Activated CD4-positive, alpha-beta T cell treated with anti-CD3 and anti-CD28 coated beads for 36 hours (primary cell): ENCODE measurements at places on chromosomes 5 and 9.
A peak's percentile ranks its signal among the peaks of the same experiment; 100 is the strongest.

DNA sequence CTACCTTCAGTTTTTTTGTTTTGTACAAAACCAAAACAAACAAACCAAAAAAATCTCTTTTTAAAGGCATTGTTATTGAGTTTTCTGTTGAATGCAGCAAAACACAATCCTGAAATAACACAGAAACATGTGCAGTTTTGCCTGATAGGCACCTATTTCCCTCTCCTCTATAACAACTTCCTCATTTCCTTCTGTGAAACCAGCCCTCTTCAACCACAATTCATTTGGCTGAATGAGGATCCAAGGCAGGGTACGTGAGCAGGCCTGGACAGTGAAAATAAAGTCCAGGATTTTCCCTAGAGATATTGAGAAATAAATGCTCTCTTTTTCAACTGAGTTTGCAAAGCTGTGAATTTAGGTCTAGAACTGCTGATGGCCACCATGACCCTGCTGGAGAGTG lies 134.8 kb upstream of the LARP1 start:
- no peak for DNase-seq

DNA sequence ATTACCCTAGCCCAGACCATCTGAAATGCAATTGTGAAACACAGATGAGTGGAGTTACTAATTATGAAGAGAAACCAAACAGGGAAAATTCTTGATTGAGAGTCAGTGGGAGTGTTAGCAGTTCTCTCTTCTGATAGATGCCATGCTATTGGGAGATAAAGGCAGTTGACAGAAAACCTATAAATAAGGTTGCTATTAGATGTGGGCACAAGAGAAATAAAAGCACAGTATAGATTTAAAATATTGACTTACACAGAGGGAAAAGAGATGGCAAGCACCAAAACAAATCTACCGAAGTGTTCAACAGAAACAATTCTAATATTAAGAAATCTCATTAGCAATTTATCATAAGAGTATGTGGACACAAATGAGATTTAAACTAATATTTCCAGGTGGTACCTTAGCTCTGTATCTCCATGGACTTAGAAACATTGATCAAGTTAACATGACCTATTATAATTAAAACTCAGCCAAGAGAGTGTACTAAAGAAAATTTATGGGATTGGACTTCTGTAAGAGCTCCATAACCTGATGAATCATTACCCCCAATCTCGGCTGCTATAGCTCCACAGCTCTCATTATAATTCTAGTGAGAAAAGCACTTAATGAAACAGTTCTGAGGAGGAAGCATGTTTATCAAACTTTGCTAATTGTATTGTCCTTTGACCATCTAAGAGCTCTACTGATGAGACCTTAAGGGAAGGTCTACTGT lies 665.0 kb upstream of the RIOK2 start:
- DNase-seq: no peak

GRCh38 chr5:171783051-171783450 lies 2.6 kb upstream of the SMIM23 start:
- no peak for DNase-seq

DNA sequence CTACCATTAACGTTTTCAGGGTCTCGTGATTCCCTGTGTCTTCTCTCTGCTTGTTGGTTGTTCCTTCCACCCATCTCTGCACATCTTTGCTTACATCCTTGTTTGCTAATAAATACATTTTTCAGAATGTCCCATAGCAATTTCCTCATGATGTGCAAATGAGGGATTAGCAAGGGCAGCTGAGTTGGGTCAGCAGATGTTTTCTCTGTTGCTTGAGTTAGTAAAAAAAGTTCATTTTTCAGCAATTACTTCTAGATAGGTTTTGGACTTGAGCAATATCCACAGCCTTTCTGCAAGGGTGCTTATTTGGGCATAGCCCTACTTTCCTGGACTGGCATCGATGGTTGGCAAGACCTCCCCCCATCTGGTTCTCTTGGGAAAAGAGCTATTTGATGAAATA lies 4.8 kb upstream of the TNFSF15 start:
- no peak for DNase-seq

DNA sequence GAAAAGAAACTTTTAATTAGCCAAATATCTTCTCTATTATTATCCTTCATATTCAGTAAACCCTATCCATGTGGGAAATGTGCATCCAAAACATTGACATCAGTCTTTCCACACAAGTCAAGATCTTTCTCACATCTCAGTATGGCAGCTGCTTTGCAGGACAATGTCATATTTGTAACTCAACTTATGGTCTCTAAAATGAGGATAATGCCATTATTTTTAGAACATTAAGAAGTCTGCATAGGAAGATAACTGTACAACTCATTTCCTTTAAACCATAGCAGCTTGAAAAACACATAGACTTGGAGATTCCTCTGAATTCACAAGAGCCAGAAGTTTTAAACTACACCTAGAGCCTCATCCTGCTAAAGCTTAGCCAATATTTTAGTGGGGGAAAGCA lies 43.7 kb downstream of the MCTP1 start:
- DNase-seq: no peak

DNA sequence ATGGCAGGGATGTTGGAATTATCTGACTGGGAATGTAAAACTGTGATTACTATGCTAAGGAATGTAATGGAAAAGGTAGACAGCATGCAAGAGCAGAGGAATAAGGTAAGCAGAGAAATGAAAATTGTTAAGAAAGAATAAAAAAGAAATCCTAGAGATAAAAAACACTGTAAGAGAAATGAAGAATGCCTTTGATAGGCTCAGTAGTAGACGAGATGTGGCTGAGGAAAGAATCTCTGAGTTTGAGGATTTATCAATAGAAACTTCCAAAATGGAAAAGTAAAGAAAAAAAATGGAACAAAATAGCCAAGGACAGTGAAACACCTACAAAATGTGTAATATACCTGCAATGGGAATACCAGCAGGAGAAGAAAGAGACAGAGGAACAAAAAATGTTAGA lies 468.5 kb upstream of the PIK3R1 start:
- DNase-seq: no peak

DNA sequence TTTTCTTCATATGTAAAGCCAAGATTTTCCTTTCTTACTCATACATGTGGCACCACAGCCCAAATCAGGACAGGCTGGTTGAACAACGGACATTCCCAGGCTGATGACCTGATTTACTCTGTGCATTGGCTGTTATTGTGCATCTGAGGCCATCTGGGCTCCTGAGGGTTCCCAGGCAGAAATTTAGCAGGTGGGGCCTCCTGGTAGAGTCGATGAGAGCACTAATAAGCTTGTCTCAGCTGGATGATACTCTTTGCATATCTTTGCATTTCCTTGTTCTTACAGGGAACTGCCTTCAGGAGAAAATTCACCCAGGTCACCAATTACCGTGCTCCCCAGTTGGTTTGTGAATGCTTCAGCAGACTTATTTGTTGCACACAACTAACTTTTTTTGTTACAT lies 605.1 kb downstream of the ELAVL2 start:
- DNase-seq: no peak

GRCh38 chr5:150299571-150300327 lies 3.0 kb downstream of the ARSI start:
- DNase-seq: no peak

GRCh38 chr5:174971210-174971609 lies 246.8 kb downstream of the MSX2 start:
- DNase-seq: no peak

DNA sequence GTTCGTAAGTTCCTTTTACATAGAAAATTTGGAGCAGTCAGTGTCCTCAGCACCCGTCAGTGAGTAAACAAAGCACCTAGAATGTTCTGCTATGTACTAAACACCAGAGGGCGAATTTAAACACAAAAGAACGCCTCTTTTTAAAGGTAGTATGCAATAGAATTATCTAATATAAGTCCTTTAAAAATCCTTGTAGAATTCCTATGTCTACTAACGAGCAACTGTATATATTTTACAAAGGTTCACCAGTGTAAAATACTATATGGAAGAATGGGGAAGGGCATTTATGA lies 499 bp upstream of the TMEM232 start:
- no peak for DNase-seq

GRCh38 chr5:96876292-96876850 lies at the start of gene ERAP2:
TSS of gene ERAP2 (plus strand) at chr5:96876500. CDS start at chr5:96879686, 3,186 bp downstream.
- peak; percentile 34 for DNase-seq

DNA sequence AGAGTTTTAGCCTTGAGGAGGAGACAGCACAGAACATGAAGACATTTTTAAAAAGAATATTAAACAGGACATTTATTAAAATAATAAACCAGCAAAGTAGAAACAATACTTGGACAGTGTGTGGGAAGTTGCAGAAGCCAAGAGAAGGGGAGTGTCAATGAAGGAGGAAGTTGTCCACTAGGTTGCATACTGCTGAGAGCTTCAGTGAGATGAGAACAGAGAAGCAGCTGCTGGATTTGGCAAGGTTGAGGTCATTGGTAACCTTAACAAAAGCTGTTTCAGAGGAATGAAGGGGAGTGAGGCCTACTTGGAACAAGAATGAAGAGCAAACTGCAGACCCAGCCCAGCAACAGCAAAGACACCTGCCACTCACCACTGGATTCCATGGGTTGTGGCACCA lies 11.4 kb downstream of the BHMT start:
- no peak for DNase-seq

DNA sequence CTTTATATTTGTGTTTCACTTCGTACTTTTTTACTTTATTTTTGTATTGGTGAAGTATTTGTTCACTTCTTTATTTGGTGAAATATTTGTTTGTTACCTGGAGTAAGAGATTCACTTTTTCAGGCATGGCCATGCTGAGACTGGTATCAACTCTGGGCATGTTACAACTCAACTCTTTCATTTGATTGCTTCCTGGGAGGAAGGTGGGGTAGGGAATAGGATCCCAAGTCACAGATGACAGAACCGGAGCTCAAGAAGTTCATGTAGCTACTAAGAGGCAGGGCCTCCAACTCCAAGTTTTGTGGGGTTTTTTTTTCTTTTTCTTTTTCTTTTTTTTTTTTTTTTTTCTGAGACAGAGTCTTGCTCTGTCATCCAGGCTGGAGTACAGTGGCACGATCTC lies 6.1 kb upstream of the ADGRD2 start:
- DNase-seq: no peak

DNA sequence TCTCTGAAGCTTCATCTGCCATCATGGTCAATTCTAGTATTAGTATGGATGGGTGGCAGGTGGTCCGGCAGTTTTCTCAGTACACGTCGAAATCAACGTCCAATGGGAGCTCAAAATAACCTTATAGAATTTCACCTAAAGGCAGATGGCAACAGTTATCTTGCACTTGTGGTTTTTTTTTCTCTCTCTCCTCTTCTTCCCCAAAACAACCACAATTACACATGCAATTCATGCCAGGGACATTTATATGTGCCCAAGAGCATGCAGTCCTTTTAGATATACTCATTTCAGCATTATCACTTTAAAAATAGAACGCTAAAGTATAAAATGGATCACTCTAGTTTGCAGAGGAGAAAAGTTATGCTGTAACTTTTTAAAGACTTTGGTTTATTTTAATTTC lies 1428.9 kb upstream of the WWC1 start:
- DNase-seq: no peak

DNA sequence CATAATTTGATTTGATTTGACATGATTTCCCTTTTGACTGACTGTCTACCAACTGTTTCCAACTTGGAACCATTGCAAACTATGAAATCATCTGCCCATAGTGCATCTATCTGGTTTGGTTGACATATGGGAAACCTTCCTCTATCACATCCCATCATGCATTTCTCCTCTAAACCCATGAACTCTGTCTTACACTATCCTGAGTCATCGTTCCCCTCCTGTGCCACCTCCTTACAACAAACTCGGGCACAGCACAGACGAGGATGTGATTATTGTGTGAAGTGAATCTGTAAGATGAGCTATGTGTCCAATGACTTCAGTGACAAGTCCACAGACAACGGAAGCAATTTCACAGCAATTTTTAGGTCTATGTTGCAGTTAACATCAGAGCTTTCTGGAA lies 126.1 kb downstream of the NPR3 start:
- no peak for DNase-seq
